H7 (cell line): ENCODE measurements at places on chromosomes 5 and 9. TPM values are rescaled to one million over a fixed set of nuclear protein-coding genes. Genes with fewer than 3 reads are reported as not detected.
A peak's percentile ranks its signal among the peaks of the same experiment; 100 is the strongest.

GRCh38 chr5:11531811-11532555, 372.3 kb downstream of the CTNND2 start:
- DNase-seq, result no peak

DNA sequence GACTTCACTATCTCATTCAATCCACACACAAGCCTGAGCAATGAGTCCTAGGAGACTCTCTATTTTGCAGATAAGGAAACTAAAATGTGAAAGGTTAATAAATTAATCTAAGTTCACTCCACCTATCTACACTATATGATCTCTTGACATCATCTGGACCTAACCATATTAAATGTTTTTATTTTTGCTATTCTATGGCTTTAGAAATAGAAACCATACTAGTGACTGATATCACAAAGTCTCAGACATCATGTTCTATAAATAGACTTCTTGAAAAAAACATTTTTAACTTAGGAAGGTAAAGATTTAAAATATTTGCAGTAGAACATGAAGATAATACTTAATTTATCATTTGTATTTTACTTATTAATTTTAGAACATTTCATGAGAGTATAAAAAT, 9.4 kb upstream of the ADGRV1 start:
- no peak for DNase-seq

- DNase-seq, result no peak
Observed at GRCh38 chr5:53071298-53071697, 38.3 kb downstream of the MOCS2 start.

- no peak for DNase-seq
Observed at GRCh38 chr5:160047423-160047822, 38.5 kb downstream of the TTC1 start.

DNA sequence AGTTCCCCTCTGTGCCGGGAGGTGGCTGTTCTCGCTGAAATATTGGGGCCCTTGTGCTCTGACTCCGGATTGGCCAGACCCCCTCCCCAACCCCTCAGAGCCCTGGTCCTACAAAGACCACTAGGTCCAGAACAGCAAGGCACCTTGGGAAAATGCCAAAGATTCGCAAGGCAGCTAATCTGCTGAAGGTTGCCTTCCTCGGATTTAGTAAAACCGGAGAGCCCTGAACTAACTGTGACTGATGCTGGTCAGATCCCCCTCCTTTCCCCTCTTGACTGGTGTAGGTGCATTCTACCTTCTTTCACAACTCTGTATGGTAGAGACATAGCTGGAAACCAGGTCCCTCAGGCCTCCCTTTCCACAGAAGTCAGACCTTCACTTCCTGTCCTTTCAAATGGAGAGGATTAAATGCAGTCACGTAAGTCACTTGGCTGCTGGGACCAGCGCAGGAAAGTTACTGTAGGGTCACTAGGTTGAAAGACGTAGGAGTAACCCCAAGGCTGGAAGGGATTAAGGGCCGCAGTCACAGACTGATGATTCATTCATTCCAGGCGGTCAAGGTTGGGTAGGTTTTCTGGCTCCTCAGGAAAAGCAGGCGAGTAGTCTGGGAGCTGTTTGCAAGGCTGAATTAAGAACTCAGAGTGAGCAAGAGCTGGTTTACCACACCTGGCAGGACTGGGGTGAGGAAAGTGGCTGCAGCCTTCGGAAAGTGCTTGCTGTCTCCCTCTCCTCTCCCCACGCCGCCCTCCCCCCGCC, 5.3 kb downstream of the BARX1 start:
- DNase-seq, result peak; percentile 79

GRCh38 chr9:130445268-130445983, 665 bp downstream of the ASS1 start:
- DNase-seq, result peak; percentile 85

- no peak for DNase-seq
Observed at GRCh38 chr9:72919246-72919945, 33.5 kb downstream of the ALDH1A1 start.

GRCh38 chr9:76103531-76104315, 213.2 kb downstream of the PCSK5 start:
- no peak for DNase-seq

DNA sequence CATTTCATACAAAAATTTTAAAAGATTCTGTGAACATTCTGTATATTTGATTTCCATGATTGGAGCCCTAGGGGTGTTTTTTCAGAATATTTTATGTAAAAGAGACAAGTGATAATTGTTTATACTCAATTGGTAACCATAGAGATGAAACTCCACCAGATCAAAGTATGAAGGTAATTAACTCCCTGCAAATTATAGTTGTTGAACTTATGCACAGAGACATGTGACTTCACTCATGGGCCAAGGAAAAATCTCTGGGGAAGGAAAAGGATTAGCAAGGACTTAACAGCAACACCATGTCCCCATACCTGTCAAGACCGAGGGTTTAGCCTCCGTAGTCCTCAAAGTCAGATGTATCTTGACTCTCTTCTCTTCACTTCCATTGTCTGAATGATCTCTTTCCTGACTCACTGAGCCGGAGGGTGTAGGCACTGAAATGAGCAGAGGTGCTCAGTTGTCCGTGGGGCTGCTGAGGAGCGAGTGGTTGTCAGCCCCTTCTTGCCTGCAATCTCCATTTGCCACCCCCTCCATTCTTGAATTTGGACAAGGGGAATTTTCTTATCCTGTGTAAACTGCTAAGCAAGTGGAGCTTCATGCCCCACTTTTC, 17.5 kb upstream of the CXCL14 start:
- no peak for DNase-seq

DNA sequence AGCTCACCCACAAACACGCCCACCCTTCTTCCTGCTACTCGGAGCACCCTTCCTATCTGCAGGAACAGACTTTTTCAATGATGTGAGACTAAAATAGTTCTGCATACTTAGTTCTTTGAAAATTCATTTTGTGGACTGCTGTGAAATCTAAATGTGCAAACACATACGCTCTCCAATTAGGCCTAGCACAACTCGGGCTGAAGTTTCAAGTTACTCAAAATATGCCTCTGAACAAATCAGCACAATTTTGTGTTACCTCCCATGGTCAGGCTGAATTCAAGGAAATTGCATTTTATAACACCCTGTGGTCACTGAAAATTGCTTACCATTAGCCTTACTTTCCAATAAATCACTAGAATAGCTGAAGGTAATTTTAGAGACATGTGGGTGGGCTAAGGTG, 323.8 kb upstream of the ADCY2 start:
- DNase-seq, result no peak

GRCh38 chr5:7888901-7889300, 20.0 kb downstream of the MTRR start:
- no peak for DNase-seq

Gene CD14
- 0.21 TPM in 1 of 2 replicates, not detected in the other for total RNA-seq

Gene CD274
- total RNA-seq, result 0.26 TPM in 1 of 2 replicates, not detected in the other

Gene DBH
- total RNA-seq, result 0.07 TPM in 1 of 2 replicates, not detected in the other

Gene C9orf153
- total RNA-seq, result not detected in 2 replicates
